GM12878 (cell line): ENCODE measurements at places on chromosomes 2 and 18. TPM values are rescaled to one million over a fixed set of nuclear protein-coding genes. Genes with fewer than 3 reads are reported as not detected.

Gene EPG5
- total RNA-seq: 9.9 and 12.5 TPM in 2 replicates

Gene TNFRSF11A
- 0.18 and 0.56 TPM in 2 replicates for total RNA-seq

DNA sequence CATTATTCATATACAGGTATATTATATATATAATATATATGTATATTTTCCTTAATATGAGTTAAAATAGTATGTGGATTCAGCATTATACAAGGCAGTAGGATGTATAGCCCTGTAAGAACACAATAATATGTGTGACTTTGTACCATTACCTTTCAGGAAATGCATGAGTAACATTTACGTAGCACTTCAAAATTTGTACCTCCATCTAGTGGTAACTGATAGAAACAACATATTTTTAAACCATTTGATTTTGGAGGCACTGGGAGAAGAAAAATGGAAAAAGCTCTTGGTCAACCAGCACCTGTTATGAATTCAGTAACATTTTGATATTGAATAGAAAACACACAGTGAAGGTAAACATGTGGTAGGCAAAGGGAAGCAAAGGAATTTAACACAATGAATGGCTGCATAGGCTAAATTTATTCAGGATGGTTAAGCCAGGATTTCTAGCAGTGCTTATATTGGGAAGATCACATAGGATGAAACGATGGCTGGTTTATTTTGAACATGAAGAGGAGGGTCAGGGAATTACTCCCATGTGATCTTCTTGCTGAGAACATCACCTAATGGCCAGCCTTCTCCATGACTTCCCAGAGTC is 565.5 kb downstream of the CCDC85A start:
- DNase-seq: no peak

Gene ARID5A
- total RNA-seq: 82.7 and 87.9 TPM in 2 replicates
